ENCODE measurements at places on chromosomes 7 and 10.
A peak's percentile ranks its signal among the peaks of the same experiment; 100 is the strongest.

GRCh38 chr7:40720416-40720815 is 585.6 kb downstream of the SUGCT start:
- DNase-seq, result no peak

DNA sequence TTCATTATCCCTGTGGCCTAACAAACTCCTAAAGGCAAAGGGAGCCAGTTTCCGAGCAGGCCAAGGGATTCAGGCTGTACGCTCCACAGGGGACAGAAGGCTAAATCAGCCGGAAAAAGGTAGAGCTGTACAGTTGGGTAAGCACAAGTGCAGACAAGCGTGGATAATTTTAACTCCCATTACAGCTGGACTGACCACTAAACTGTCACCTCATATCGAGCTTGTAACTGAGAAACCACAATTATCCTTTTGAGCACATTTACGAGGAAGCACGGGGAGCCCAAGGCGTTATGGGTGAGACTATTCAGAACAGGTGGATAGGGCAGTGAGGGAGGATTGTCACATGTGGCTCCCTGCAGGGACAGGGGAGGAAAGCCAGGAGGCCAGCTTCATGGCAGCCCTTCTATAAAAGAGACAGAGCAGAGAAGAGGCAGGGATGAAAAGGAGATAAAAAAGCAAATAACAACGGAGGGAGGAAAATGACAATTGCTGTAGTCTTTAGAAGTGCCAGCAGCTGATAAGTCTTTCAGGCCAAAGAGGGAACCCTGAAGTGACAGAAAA is 288.0 kb downstream of the FGFR2 start:
- peak; percentile 33 for DNase-seq

DNA sequence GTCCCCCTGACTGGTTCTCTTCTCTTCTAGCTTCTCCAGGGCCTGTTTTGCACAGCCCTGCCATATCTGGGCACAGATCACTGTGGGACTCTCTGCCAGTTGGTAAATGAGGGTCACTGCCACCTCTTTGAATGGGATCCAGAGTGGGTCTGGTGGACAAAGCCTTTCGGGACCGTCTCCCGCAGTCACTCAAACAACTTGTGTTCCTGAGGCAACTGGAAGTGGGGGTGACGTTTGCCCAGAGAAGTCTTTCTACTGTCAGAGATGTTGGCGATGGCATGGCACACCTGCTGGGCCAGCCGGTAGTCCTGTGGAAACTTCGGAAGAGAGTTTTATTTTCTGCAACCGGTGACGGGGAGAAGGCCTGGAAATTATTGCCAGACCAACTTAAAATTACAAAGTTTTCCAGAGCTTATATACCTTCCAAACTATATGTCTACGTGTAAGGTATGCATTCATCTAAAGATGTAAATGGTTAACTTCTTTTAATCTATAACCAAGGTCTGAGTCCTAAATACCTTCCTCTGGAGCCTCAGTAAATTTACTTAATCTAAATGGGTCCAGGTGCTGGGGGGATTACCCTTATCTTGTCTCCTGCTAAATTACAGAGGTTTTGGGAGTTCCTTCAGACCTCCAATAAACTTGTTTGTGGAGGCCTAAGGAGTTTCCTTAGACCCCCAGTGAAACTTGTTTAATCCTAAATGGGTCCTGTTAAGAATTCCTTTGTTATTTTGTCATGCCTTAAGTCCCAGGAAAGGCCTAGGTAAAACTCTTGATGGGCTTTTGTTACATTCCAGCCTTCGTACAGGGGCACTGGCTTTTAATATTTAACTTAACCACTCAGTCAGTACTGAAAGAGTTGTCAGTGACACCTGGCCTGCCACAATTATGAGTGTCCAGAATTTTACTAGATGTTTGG is 94.0 kb downstream of the NPSR1 start:
- no peak for DNase-seq

GRCh38 chr7:148723846-148724245 is 25.1 kb downstream of the CUL1 start:
- DNase-seq, result no peak

- no peak for DNase-seq
Measured at GRCh38 chr10:91797048-91797690, 1.1 kb upstream of the TNKS2 start.

DNA sequence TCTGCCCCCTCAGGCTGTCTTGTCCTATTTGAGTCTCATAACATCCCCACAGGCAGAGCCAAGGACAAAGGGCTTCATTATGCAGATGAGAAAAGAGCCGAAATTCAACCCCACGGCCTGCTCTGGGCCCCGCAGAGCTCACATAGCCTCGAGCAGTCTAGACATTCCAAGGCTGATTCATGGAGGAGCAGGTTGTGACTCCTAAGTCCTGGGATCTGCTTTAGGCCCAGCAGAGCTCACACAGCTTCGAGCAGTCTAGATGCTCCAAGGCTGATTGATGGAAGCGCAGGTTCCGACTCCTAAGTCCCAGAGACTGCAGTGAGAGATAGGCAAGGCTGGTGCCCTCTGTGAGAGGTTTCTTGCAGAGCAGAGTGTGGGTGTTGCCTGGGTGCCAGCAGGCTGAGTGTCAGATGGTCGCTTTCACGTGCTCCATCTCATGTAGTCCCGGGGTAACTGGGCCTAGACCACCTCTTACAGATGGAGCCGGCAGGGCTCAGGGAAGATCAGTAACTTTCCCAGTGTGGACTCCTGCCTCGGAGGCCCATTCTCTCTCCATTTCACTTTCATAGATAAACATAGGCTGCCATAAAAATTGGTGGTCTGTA is 436.1 kb upstream of the FOXK1 start:
- DNase-seq, result no peak

GRCh38 chr10:12568391-12569009 is 219.2 kb downstream of the CAMK1D start:
- no peak for DNase-seq

DNA sequence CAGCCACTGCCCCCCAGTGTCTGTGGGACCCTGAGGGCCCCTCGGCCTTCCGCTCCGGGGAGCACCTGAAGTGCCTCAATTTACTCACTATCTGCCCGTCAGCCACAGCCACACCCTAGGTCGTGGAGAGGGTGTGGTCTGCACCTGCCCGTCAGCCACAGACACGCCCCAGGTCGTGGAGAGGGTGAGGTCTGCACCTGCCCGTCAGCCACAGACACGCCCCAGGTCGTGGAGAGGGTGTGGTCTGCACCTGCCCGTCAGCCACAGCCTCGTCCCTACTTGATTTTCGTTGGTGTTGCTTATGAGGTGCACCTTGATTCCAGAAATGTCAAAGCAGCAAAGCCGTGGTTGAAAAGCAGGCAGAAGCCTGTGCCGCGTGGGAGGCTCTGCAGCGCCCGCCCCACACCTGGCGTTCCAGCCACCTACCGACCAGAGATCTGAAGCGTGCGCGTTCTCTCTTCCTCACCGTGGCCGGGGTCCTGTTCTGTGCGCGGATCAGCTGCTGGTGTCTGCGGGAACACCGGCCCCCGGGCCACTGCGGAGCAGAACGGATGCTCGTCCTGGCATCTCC is 101.6 kb downstream of the DYNC2I1 start:
- DNase-seq, result peak; percentile 74

- DNase-seq, result no peak
Measured at GRCh38 chr10:132232023-132232951, 45.5 kb downstream of the DPYSL4 start.

- DNase-seq, result peak; percentile 95
Measured at GRCh38 chr7:20330239-20330927, at the start of gene ITGB8. Gene ITGB8 (plus strand): TSS chr7:20330900. CDS start chr7:20331807, 907 bp downstream.

GRCh38 chr10:37957841-37958240 is 18.6 kb downstream of the ZNF25 start:
- no peak for DNase-seq

DNA sequence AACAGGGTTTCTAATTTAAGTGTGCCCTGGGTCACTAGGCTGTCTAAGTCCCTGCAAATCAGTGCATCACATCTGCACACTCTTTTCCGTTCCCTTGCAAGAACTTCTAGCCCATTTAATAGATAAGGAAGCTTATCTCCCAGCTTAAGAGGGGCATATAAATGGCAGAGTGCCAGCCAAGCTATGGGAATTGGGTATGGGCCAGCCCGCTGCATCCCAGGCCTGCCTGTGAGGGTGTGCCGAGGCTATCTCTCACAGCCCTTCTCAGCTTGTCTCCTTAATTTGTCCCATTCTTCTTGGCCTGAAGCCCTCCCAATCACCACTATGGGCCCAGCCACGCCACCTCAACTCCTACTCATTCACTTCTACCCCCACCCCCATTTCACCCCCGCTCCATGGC is 14.7 kb downstream of the AQP1 start:
- peak; percentile 0 for DNase-seq

DNA sequence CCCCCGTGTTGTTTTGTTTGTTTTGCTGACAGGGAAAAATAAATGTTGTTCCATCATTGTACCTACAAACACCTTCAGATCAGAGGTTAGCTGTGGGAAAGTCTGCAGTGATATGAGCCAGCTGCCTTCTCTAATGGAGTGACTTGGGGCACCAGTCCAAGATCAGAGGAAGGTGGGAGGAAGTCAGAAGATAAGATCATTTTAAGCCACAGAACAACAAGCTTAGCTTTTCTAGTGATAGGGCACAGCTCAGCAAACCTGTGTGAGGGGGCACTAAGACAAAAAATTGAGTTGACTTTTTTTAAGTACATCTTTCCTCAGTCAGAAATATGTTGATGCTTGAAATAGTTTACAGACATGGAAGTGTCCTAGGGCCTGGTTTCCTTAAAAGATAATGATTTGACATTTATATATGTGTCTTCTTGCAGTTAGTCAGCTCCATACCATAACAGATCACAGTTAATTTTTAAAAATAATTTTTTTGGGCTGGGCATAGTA is 240.3 kb upstream of the KAT6B start:
- DNase-seq, result peak; percentile 58

DNA sequence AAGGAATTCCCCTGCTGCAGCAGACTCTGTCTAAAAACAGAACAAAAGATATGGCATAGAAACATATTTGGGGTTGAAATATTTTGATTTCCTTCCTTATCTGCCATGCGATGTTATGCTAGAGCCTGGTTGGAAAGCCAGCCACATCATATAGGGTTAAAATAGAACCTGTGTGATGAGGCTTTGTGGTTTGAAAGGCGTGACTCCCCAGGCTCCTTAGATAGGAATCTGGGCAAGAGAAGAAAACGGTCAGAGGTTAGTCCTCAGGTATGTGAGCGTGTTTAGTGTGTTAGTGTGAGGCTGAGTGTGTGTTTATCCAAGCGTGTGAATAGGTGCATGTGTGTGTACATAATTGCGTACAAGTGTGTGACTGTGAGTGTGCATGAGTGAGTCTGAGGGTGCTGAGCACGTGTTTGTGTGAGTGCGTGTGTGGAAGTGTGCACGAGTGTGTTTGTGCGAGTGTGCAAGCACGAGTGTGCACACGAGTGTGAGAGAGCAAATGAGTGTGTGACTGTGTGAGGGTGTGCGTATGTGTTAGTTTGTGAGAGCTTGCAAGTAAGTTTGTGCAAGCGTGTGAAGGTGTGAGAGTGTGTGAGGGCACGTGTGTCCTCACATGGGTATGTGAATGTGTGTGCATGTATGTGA is 79.9 kb downstream of the COL26A1 start:
- no peak for DNase-seq

DNA sequence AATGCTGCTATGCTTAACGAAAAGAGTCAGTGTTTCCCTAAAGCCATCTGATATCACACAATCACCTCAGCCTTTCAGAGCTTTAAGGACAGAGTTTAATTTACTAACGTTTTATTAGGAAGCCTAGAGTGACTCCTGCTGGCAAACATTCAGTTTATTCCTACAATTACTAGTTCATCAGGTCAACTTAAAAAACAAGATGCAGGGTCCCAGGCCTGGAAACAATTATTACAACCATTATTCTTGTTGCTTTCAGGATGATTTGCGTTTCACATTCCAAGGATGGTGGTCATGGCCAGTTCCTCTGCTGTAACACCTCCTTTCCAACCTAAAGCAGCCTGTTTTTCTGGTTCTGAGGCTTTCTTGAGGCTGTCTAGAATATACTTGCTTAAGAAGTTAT is 1.5 kb upstream of the FAM53B start:
- no peak for DNase-seq

GRCh38 chr7:120898715-120899499 is 41.0 kb upstream of the TSPAN12 start:
- DNase-seq, result no peak

DNA sequence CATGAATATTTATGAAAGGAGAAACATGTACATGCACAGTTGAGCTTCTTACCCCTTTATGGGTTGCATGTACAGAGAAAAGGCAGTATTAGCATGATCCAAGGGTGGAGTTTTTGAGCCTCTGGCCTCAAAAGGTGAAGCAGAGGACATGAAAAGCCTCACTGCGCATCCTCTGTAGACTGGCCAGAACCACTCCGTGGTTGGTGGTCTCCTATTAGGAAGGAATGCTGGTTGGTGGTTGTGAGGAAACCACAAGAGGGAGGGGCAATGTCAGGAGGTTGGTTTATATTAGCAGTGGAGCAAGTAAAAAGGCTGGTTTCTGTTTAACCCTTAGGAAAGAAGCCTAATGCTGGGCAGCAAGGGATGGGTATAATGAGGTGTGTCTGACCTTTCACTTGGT is 37.5 kb downstream of the AHCYL2 start:
- DNase-seq, result no peak

GRCh38 chr7:76515999-76516443 is 5.7 kb downstream of the UPK3B start:
- DNase-seq, result no peak

DNA sequence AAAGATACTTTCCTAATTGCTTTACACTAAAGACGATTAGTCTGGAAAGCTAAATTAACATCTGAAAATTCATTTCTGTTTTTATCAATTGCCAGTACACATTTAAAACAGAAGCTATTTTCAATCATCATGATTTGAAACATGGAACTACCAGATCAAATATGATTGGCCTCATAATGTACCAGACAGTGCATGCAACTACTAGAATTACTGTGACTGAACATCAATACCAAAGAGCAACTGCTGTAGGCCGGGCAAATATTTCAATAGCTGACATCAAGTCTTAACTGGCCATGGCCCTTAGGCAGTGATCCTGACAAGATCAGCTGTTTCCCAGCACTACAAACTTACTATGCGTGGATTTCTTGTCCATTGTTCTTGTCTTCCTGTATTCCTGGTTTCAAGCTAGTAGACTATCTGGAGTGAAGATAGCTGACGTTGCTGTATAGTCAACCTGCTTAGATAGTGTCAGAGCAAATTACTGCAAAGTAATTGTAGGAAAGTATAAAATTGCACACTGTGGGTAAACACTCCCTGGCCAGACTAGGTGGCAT is 21.7 kb upstream of the WNT16 start:
- DNase-seq, result no peak

DNA sequence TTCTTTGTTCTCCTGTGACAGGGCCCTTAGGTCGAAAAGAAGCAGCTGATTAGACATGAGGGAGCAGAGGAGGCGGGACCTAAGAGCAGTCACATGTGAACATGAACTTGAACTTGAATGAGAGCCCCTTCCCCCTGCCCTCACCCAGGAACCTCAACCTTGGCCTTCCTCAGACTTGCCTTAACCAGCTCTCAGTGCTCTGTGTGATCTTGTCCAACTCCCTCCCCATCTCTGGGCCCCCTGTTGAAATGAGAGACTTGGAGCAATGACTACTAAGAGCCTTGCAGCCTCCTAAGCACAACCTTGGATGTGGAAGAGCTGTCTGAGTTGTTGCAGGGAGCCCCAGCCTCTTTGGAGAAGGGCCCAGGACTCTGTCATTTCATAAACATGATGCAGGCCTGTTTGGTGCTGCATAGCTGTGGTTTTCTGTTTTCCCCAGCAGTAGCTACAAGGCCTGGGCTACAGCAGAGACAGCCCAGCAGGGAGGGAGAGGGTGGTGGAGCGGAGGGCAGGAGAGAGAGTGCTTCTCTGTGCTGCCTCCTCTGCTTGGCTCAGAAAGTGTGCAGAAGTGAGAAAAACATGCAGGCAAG is 123.9 kb upstream of the ZMIZ1 start:
- no peak for DNase-seq

- no peak for DNase-seq
Measured at GRCh38 chr7:20220921-20221547, 3.9 kb upstream of the MACC1 start.
